ENCODE measurements at places on chromosomes 6 and 20.

GRCh38 chr20:33261465-33261864 lies 21.5 kb upstream of the BPIFB1 start:
- no peak for DNase-seq

DNA sequence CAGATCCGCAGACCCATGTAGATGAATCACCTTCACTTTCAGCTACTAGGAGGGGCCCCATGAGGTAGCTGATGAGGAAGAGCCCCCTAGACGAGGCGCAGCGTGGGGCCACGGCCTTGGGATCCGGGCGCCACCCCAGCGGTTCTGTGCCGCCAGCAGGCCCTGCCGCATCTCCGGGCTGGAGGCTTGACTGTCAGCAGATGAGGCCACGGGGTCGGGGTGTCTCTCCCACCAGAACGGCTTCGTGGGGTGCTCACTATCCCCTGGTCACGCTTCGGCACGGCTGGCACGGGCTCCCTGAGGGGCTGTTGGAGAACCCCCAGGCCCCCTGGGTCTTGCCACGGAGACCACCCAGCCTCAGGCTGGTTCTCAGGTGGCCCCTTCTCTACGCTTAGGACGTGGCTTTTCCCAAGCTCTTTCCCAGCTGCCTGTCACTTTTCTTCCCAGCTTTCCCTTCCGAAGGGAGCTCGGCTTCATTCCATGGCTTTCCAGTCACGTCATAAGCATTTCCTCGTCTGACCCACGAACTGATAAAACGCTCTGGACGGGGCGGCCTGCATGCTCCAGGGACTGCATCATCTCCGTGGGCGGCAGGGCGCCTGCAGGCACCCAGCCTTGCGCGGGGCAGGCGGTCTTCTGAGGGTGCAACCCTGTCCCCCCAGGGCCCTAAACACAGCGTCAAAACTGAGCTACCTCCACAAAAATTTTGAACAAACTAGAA lies 85.9 kb downstream of the THBS2 start:
- DNase-seq = no peak

GRCh38 chr6:82260997-82261732 lies 13.6 kb upstream of the IBTK start:
- no peak for DNase-seq

GRCh38 chr6:84522135-84522549 lies 242.3 kb downstream of the TBX18 start:
- no peak for DNase-seq

DNA sequence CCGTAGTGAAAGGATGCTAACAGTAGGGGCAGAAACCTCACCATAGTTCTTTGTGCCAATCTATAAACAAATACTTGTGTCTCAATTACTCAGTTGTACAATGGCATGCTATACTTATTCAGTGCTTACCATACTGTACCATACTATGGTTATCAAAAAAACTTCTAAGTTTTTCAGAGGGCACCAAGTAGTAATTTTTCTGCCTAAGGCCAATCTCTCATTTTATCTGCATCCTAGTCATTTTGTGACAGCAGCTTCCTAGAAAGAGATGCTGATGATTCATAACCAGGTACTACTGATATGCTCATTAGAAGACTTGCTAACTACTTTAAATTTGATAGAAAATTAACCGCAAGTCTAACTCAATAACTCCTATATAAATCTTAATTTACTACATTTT lies 42.9 kb downstream of the TMEM244 start:
- no peak for DNase-seq

All from stimulated activated CD8-positive, alpha-beta memory T cell treated with anti-CD3 and anti-CD28 coated beads, Interleukin-7, amount 100 ng/mL, for 4 hours (primary cell).